Right ventricle myocardium inferior (tissue), 1 donor: ENCODE measurements at places on chromosomes 3 and 15. TPM values are rescaled to one million over a fixed set of nuclear protein-coding genes. Genes with fewer than 3 reads are reported as not detected.

Gene LRTM1
- total RNA-seq, result not detected

Gene ZNF774
- total RNA-seq, result 4.6 TPM

Gene SENP8
- 5.9 TPM for total RNA-seq

Gene RAB8B
- 12.3 TPM for total RNA-seq

- no peak for DNase-seq
Measured at GRCh38 chr15:82018201-82018600, 27.6 kb downstream of the MEX3B start.

DNA sequence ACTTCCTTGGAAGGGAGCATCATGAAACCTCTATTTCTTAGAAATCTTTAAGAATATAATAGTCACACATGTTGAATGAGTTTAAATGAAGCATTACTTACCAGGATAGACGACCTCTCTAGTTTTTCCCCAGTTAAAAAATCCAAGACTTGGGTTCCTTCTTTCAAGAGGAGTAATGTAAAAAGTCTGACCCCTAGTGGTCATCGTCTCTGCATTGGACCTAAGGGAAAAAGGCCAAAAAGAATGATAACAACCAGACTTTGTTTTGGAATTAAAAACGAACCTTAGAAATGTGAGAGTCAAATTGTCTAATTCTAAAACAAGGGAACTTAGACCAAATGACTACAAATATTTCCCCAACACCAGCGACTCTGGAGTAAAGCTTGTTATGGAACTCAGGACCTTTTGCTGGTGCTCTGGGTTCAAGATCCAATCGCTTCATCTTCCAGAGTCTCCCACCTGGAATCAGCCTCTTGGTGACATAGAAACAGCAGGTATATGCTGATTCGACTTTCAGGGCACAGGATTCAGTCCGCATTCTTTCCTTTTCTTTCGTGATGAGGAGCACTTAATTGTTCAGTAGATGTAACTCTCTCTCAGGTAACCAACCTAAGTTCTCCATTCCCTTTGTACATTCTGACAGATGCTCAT lies 214.8 kb upstream of the TPRG1 start:
- no peak for DNase-seq

- DNase-seq, result no peak
Measured at GRCh38 chr3:132550579-132551305, 46.3 kb upstream of the ACKR4 start.

DNA sequence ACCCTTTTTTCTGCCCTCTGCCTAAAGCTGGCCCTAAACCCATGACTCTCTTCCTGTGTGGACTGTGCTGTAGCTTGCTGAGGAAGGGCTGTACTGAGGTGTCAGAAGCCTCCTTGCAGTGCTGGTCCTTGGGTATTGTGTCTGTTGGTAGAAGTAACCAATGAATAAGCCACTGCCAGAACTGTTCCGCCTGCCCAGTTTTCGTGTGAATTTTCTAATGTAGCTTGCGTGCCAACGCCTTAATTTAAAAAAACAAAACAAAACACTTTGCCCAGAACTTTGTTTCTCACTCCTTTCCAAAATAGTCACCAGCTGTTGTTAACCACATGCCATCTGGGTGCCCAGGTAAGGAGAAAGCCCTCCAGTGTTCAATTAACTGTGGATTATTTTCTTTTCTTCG lies 101.9 kb downstream of the KLHL25 start:
- DNase-seq, result no peak
